HT1080 (cell line): ENCODE measurements at places on chromosomes 12 and 14. TPM values are rescaled to one million over a fixed set of nuclear protein-coding genes. Genes with fewer than 3 reads are reported as not detected.
A peak's percentile ranks its signal among the peaks of the same experiment; 100 is the strongest.

AQP6 gene
- not detected in 2 replicates for total RNA-seq

- no peak for DNase-seq
These were observed 13.5 kb downstream of the KIF5A start for GRCh38 chr12:57563358-57563757.

GRCh38 chr12:124487066-124487833 is 80.2 kb downstream of the NCOR2 start:
- DNase-seq, result no peak

SLC10A1 gene
- total RNA-seq, result not detected in 2 replicates

ZNF891 gene
- 0.30 and 0.37 TPM in 2 replicates for total RNA-seq

GRCh38 chr12:64740646-64741045 is 18.6 kb downstream of the GNS start:
- DNase-seq, result no peak

SLC17A8 gene
- total RNA-seq, result not detected in 2 replicates

DNA sequence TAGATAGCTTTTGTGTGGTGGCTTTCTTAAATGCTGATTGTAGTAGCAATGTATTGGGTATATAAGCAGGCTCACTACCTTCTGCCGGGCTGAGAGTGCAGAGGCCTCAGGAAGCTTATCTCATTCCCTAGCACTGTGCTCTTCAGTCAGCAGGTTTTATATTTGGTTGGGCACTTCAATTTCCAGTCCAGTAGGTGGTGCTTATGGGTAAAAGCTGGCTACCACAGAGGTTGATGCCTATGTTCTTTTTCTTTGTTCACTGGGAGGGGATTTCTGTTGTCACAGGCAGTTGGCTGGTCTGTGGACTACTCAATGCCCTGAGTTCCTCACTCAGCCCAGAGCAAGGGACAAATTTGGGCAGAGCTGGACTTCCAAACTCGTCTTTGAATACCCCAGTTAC is 43.0 kb upstream of the GLIPR1 start:
- DNase-seq, result peak; percentile 54

DNA sequence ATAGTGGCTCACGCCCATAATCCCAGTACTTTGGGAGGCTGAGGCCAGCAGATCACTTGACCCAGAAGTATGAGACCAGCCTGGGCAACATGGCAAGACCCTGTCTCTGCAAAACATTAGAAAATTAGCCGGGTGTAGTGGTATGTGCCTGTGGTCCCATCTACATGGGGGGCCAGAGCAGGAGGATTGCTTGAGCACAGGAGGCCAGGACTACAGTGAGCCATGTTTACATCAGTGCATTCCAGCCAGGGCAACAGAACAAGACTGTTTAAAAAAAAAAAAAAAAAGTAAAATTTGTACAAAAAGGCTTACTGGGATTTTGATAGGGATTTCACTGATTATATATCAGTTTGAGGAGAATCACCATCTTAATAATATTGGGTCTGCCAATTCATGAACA is 7.8 kb downstream of the HCFC2 start:
- DNase-seq, result no peak

- no peak for DNase-seq
These were observed 15.2 kb downstream of the NACA start for GRCh38 chr12:56709759-56710376.
